Eye (tissue), 1 donor: ENCODE measurements at places on chromosomes 11 and 22.
A peak's percentile ranks its signal among the peaks of the same experiment; 100 is the strongest.

- DNase-seq = no peak
Measured at GRCh38 chr11:44983786-44984185, 33.1 kb upstream of the TP53I11 start.

DNA sequence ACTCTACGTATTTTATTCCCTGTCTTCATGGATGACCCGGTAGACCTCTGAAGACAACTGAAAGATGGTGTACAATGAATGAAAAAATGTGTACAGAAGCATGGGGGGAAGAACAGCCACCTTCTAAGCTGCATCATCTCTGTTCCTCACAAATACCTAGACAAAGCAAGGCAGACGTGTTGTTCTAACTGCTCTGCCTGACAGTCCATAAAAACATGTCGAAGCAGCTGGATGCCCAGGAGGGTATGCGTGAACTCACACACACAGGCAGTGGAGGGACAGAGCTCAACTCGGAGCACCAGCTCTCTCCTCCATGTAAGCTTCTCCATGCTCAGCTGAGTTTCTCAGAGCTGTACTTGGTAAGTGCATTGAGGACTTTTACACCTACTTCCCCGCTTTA lies 327.4 kb downstream of the CTTN start:
- peak; percentile 59 for DNase-seq

DNA sequence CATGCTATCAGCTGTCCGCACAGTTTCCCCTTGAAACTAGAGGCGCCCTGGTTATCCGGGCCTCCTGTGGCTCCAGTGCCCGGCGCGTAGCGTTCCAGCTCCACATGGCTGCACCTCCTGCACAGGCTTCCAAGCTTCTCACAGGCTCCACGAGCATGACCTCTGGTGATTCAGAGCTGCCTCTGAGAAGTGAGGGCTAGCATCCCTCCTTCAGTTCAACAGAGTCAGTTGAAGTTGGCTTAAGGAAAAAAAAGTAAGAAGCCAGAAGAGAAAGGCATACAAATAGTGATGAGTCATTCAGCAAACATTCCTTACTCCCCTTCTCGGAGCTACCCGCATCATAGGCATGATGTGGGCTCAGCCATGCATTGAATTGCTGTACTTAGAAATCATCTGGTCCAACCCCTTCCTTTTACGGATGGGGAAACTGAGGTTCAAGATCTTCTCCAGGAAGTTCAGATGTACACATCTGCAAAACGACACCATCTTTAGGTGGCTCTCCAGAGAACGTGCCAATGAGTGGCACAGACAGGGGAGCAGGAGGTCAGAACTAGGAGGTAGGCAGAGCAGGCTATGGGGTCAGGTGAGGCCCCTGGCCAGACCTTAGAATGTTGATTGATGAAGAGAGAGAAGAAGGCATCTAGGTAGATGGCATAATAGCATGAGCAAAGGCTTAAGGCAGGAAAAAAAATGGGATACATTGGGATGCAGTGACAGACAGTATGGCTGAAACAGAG lies 216.3 kb upstream of the TBCEL start:
- no peak for DNase-seq

DNA sequence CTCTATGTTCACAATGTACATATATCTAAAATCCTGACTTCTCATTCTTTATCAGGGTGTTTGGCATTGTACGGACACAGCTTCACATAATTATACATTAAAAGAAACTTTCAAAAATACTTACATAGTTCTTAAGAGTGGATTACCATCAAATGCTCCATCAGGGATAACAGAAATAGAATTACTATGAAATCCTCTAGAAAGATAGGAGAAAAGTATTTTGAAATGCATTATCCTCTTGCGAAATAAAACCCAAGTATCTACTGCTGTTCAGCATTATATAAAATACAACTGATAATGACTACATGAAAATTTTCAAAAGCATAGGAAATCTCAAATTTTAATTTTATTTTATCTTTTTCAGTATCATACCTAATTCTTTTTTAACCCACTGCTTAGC lies 17.8 kb upstream of the CCDC34 start:
- no peak for DNase-seq

DNA sequence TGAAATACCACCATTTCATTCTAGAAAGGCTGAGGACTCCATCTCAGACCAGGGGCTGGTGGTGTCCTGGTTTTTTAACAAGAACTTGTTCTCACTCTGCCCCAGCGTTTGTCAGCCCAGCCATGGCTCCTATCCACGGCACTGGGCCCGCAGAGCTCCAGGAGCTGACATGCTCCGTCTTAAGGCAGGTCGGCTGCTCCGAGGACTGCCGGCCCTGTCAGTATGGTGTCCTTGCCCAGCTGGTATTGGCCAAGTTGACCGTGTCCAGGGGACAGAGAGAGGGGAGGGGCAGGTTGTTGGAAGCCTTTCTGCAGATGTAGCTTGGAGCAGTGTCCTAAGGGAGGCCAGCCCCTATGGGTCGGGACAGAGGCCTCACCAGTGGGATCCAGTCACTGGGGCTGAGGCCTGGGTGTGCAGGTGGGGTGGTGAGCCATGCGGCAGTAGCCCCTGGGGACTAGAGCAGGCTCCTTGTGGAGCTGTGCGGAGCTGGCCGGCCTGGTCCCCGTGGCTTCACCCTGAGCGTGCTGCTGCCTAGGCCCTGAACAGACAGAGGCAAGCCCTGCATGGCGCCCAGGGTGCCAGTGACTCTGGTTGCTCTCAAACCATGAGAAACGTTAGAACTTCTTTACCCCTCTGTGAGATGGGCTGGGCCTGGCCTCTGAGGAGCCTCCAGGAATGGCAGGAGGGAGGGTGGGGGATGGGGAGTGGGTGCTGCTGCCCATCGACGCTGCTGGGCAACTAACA lies 39.9 kb upstream of the KCNQ1OT1 start:
- DNase-seq = no peak

DNA sequence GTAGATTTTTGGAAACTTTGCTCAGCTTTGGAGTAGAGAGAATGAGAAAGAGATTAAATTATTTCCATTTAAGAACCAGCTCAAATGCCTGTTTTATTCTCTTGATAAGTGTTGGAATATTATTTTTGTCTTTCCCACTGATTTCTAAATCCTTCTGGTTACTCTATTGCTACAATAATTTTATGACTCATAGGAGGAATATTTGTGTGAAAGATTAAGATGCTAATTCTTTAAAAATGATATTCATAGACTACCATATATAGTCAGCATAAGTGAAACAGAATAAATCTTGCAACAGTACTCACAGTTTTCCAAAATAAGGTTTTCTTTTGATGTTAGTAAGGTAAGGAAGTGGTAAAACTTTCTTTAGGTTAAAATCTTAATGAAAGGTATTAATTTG lies 60.9 kb downstream of the YAP1 start:
- DNase-seq = no peak

- no peak for DNase-seq
Measured at GRCh38 chr11:46039990-46040389, 81.3 kb downstream of the PHF21A start.

GRCh38 chr11:128766591-128767081 lies 72.8 kb downstream of the FLI1 start:
- no peak for DNase-seq

DNA sequence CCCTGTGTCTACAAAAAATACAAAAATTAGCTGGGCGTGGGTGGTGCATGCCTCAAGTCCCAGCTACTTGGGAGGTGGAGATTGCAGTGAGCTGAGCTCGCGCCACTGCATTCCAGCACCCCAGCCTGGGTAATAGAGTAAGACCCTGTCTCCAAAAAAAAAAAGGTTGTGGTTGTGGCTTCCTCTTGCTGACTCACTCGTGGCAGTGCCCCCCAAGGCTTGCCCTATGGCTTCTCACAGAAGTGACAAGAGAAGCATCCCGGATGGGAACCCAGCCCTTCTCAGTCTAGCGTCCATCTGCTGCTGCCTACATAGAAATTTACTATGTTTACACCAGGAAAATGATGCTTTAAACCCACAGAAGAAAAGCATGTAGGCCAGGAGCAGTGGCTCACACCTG lies 68.5 kb upstream of the PITPNB start:
- DNase-seq = no peak

DNA sequence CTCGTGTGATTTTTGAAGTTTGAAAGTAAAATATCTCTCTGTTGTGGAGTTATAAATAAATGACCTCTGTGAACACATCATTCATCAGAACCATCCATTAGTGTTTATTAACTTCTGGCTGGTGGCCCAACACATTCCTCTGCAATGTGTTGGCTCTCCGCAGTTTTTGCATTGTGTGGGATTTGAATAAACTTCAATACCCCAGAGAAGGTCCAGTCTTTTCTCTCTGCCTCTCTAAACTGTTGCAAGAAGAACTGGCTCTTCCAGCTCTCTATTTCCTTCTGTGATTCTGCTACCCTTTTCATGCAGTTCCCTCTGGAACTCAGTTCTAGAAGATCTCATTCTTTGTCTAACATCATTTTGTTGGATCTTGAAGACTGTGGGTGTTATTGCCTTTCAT lies 125.0 kb upstream of the ARHGAP42 start:
- no peak for DNase-seq

DNA sequence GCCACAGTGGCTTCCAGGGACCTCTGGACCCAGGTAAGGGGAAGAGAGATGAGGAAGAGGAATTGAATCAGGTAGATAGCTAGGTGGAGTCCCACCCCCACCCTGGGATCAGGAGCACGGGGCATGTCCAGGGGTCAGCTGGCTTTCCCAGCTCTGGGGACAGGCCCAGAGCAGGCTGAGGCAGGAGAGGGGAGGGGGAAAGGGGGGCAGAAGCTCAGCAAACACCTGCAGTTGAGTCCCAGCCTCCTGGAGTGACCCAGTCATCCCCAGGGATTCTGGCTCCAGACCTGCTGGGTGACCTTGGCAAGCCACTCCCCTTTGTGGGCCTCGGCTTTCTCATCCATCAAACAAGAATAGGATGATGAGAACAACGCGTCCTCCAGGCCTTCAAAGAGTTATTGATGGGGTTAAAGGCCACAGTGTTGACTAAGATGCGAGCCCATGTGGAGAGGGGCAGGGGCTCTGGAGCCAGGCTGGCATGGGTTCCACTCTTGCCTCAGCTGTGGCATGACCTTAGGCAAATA lies 16.0 kb downstream of the STARD10 start:
- DNase-seq = no peak

DNA sequence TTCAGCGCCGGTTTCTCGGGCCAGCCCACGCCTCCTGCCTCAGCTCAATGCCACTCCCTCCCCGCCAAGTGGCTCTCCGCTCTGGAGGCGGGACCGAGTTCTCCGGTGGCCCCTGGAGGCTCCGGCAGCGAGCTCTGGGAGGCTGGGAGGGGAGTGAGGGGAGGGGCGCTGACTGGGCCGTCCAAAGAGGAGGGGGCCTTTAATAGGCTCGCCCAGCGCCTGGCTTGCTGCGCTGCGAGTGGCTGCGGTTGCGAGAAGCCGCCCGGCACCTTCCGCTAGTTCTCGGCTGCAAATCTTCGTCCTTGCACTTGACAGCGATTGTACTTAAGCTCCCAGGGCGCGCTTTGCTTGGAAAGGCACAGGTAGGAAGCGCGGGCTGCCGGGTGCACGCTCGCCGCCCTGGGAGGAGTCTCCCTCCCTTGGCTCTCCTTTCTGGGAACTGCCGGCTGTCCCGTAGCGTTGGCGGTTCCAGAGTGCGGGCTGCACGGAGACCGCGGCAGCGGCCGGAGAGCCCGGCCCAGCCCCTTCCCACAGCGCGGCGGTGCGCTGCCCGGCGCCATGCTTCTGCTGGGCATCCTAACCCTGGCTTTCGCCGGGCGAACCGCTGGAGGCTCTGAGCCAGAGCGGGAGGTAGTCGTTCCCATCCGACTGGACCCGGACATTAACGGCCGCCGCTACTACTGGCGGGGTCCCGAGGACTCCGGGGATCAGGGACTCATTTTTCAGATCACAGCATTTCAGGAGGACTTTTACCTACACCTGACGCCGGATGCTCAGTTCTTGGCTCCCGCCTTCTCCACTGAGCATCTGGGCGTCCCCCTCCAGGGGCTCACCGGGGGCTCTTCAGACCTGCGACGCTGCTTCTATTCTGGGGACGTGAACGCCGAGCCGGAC lies at the start of gene ADAMTS15:
Gene ADAMTS15 (plus strand): TSS at position 230 of the 894 bp plus-strand sequence. CDS start 329 bp downstream, at position 559.
- DNase-seq = peak; percentile 94

- DNase-seq = no peak
Measured at GRCh38 chr11:96704847-96705246, 315.0 kb downstream of the JRKL start.

- no peak for DNase-seq
Measured at GRCh38 chr11:35663408-35663702, 780 bp downstream of the TRIM44 start.

GRCh38 chr11:13009476-13009920 lies 382 bp downstream of the RASSF10 start:
- no peak for DNase-seq

DNA sequence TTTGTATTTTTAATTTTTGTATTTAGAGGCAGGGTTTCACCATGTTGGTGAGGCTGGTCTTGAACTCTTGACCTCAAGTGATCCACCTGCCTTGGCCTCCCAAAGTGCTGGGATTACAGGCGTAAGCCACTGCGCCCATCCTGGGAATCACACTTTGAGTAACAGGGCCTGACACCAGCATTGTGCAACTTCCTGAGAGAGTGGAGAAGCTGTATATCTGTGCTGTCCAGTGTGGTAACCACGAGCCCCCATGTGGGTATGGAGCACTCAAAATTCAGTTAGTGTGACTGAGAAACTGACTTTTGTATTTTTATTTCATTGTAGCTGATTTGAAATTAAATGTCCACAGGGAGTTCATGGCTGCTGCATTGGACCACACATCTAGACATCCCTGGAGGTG lies 36.2 kb downstream of the MPPED1 start:
- no peak for DNase-seq
